ENCODE measurements at places on chromosomes 16 and 17.

- DNase-seq: no peak
- H3K27ac ChIP-seq: no peak overlapping the region
- H3K27me3 ChIP-seq: no peaks in the 10 kb centered on the region
- H3K36me3 ChIP-seq: no peaks in the 10 kb centered on the region
- H3K4me1 ChIP-seq: no peaks in the 10 kb centered on the region
These were observed 52.0 kb upstream of the IRX6 start for GRCh38 chr16:55271945-55272513.

DNA sequence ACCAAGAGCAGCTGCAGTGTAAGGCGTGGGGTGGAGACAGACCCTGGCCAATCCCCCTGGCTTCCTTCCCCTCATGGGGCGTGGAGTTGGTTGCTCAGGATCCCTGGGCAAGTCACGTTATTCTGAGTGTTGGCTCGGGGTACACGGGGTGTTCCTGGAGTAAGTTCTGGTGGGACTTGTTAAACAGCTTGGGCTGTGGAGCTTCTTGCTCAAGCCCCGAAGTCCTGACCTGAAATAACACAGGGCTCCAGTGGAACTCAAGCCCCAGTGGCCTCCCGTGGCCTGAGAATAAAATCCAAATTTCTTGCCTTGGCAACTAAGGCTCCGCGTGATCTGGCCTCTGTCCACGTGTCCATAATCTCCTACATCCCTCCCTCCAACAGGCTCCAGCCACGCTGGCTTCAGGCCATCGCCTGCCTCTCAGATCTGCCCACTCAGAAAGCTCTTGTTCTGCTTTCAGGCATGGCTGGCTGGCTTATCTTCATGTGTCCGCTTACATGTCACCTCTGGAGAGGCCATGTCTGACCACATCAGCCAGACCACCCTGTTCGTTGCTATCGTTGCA lies 49.3 kb upstream of the BCO1 start:
- no peaks in the 10 kb centered on the region for H3K4me1 ChIP-seq
- no peak overlapping the region for H3K27ac ChIP-seq
- no peaks in the 10 kb centered on the region for H3K36me3 ChIP-seq
- no peak overlapping the region for H3K4me3 ChIP-seq

- H3K27me3 ChIP-seq: no peaks in the 10 kb centered on the region
- H3K27ac ChIP-seq: no peak overlapping the region
- no peak for DNase-seq
- no peak overlapping the region for H3K4me3 ChIP-seq
These were observed 107.8 kb downstream of the CLEC16A start for GRCh38 chr16:11051879-11052808.

GRCh38 chr17:28763804-28764266 lies 20.0 kb downstream of the TRAF4 start:
- H3K4me3 ChIP-seq: no peak overlapping the region
- peak; percentile 89 for DNase-seq
- peaks cover 13% of the 10 kb centered on the region for H3K36me3 ChIP-seq
- H3K27ac ChIP-seq: no peak overlapping the region
- H3K4me1 ChIP-seq: peaks cover 37% of the 10 kb centered on the region

DNA sequence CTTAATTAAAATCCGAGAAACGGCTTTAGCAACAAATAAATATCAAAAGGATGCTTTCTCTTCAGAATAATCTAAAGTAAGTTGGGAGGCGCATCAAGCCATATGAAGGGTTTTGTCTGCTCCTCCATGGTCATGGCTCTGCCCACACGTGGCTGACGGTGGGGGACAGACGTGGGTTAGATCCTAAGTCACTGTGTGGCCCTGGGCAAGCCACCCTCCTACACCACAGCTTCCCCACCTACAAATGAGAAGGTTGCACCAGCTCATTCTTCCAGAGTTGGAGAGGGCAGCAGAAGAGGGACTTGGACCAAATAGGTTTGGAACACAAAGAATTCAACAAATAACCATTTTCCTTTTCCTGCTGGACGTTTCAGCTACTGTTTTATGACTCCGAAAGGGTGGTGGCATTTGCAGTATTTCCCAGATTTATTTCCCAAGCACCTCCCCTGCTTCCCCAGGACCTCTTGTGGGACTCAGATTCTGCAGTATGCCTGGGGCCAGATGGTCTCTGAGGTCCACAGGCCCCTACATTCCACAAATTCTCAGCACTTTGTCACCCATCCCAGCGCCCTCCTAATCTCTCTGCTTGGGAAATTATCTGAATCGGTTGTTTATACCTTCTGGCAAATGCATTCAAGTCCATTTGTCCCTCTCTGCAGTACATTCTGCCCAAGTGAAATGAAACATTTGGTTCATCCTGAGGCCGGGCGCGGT lies 17.8 kb downstream of the LRRC75A start:
- no peaks in the 10 kb centered on the region for H3K27me3 ChIP-seq
- peak; percentile 63 for DNase-seq
- H3K4me3 ChIP-seq: no peak overlapping the region
- no peak overlapping the region for H3K27ac ChIP-seq

DNA sequence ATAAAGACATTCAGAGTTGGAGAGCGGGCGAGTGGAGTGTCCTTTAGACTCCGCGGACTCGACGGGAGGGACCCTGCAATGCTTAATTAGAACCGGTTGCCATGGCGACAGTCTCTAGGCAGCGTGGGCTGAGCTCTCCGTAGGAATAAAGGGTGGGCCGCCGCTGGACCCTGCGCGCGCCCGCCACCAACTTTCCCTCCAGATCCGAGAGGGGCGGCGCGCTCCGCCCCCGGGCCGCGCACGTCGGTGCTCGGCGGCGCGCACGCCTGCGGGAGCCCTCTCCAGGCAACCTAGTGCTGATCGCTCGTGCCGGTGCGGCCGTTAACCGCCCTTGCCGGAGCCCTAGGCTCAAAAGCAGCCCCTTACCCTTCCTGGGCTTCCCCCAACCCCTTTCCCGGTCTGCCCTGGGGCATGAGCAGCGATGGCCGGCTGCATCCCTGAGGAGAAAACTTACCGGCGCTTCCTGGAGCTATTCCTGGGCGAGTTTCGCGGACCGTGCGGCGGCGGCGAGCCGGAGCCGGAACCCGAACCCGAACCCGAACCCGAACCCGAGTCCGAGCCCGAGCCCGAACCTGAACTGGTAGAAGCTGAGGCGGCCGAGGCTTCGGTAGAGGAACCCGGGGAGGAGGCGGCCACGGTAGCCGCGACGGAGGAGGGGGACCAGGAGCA lies at the start of gene PPM1E:
Gene PPM1E, plus strand, starts transcription at position 278 of the 669 bp plus-strand sequence.
- peaks cover 7% of the 10 kb centered on the region for H3K4me1 ChIP-seq
- H3K4me3 ChIP-seq: peak within 1 kb of the TSS; percentile 89
- DNase-seq: peak; percentile 98
- H3K36me3 ChIP-seq: no peaks in the 10 kb centered on the region

DNA sequence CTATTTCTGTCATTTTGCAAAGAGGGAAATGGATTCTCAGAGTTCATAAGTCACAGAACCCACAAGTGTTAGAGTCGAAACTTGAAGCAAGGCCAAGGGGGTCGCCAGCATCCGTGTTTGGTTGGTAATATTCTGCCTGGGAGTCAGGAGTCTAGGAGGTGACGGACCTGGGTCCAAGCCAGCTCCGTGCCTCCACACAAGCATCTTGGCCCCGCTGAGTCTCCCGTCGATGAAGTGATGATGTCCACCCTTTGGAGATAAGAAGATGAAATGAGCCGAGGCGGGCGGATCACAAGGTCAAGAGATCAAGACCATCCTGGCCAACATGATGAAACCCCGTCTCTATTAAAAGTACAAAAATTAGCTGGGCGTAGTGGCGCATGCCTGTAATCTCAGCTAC lies 53.2 kb upstream of the TNRC6C start:
- peaks cover 4% of the 10 kb centered on the region for H3K4me1 ChIP-seq
- H3K27me3 ChIP-seq: no peaks in the 10 kb centered on the region
- DNase-seq: no peak
- no peak overlapping the region for H3K4me3 ChIP-seq
- no peak overlapping the region for H3K27ac ChIP-seq

GRCh38 chr17:77905766-77906165 lies 52.7 kb upstream of the TNRC6C start:
- no peaks in the 10 kb centered on the region for H3K27me3 ChIP-seq
- no peak overlapping the region for H3K4me3 ChIP-seq
- peaks cover 4% of the 10 kb centered on the region for H3K4me1 ChIP-seq
